ENCODE measurements at places on chromosomes 3 and 15. TPM values are rescaled to one million over a fixed set of nuclear protein-coding genes. Genes with fewer than 3 reads are reported as not detected.

The GDPGP1 gene
- total RNA-seq, result 15.5 TPM

The PLSCR4 gene
- 12.1 TPM for total RNA-seq

The NAALADL2 gene
- total RNA-seq, result 5.8 TPM

The ANKUB1 gene
- total RNA-seq, result not detected
